ENCODE measurements at places on chromosomes 2 and 18. TPM values are rescaled to one million over a fixed set of nuclear protein-coding genes. Genes with fewer than 3 reads are reported as not detected.

DNA sequence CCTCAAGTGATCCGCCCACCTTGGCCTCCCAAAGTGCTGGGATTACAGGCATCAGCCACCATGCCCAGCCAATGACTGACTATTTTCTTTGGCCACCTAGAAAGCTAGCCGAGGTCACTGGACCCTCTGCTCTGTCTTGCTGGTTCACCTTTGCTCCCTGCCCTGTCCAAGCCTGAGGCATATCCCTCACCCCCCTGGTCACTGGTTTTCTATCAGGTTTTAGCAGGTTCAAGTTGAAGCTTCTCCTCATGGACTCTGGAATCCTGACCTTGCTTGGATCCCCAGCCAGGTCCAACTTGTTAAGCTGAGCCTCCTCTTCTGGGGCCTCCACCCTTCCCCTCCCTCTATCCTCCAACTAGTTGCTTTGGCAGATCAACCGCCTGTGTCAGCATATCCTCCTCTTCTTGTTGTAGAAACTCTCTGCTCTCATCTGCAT is 33.4 kb downstream of the PAX8 start:
- no peak for DNase-seq

- DNase-seq, result no peak
Measured at GRCh38 chr18:51727780-51728179, 530.3 kb upstream of the MEX3C start.

Gene RNF144A
- total RNA-seq, result 6.5 TPM

DNA sequence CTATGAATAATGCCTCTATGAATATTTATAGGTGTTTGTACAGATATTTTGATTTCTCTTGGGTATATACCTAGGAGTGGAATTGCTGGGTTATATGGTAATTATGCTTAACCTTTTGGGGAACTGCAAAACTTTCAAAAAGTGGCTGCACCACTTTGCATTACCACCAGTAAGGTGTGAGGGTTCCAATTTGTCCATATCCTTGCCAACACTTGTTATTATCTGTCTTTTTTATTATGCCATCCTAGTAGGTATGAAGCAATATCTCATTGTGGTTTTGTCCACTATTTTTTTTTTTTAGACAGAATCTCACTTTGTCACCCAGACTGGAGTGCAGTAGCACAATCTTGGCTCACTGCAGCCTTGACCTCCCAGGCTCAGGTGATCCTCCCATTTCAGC is 112.2 kb upstream of the FBXO11 start:
- DNase-seq, result no peak
